ENCODE measurements at places on chromosomes 13 and 19.
A peak's percentile ranks its signal among the peaks of the same experiment; 100 is the strongest.

DNA sequence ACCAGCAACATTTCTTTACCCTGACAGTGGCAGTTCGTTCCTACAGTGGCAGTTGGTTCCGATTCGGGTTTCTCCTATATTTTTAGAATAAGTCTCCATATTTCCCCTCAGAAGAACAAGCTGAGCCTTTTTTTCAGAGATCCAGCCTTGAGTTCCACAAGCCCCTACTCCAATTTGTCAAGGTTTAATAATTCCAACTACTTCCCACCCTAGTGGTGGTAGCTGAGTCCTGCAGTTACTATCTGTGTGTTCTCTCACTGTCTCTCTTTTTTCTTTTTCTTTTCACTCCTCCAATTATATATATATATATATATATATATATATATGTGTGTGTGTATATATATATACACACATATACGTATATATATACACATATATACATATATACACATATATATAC lies 1347.3 kb downstream of the PCDH9 start:
- DNase-seq, result no peak

DNA sequence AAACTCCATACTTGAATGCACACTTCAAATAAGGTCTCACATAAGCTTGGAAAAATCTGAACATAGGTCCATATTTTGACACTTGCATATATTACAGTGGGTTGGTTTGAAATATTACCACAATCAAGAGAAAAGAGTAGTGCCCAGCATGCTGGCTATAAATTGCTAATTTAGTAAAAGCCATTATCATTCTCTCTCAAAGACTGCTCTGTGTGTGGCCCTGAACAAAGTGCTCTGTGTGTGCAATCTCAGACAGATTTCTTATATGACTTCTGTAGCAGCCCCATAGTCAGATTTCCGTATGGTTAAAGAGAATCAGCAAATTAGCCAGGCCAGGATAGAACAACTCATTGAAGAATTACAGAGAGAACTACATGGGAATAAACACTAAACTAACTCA lies 78.2 kb downstream of the LIG4 start:
- DNase-seq, result no peak

DNA sequence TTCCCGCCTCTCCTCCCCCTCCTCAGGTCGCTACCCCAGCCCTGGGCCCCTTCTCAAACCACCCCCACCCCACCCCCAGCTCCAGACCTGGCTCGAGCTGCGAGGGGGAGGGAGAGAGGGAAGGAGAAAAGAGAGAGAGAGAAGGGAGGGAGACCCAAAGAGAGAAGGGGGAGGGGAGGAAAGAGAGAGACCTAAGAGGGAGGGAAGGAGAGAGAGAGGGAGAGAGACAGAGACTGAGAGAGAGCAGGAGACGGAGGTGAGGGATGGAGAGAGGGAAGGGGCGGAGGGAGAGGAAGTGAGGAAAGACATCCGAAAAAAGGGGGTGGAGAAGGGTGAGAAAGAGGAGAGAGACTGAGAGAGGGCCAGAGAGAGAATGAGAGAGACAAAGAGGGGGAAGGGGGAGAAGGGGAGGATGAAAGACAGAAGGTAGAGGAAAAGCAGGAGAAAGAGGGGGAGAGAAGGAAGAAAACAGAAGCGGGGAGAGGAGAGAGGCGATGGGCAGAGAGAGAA lies 2.0 kb upstream of the SPACA6 start:
- no peak for DNase-seq

DNA sequence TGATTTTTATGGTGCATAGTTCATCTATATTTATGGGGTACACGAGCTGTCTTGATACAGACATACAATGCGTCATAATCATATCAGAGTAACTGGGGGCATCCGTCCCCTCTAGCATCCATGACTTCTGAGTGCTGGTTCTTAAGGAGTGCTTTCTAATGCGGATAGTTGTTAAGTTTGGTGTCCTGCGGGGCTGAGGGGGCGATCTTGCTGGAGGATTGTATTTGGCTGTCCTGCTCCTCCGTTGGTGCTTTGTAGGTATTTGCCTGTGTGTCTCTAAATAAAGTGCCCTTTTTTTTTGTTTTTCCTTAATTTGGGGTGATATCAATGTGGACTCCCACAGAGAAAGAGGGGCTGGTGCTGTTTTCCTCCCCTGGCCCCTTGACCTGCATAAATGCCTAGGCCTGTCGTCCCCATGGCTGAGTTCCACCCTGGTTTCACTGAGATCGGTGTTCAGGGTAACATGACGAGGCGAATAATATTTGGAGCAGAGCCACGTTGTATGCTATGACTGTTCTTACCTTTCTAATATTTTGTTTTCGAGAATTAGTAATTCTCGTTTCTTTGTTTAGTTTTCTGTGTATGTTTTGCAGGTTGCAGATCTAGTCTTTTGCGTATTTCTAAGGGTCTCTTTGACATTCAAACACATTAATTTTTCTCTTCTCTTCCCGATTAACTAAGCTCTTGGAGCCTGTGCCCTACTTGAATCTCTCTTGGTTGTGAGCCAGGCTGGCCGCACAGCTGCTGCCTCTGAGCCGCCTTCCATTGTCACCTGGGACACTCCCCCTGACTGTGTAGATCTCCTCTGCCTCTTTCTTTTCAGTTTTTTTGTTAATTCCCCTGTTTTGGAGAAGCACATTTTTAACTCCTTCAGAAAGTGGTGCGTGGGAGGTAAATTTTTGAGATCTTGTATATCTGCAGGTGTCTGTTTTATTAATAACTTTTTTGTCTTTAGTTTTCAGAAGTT lies 100.3 kb downstream of the ARHGEF7 start:
- DNase-seq, result no peak

DNA sequence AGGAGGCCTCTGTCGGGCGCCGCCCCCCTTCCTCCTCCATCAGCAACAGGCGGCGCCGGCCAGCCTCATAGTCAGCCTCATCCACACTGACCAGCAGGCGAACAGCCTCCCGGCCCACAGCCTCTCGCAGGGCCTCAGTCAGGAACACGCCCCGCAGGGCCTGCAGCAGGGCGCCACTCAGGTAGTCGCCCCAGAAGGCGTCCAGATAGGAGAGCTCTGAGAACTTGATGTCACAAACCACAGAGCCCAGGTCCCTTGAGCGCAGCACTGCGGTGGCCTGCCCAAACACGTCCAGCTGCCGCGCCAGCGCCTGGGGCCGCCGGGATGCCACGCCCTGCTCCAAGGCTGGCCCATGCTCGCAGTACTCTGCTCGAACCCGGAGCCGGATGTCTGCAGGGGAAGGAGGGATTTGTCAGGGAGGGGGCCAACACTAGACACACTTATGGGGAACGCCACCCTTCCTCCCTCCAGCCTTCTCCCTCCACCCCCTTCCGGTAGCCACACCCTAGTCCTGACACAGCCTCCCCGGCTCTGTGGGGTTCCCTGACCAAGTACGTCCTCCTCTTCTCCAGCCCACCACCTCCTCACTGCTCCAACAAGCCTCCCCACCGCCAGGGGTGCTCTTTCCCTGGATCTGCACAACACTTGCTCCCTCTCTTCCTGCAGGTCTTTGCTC lies 17.9 kb downstream of the DEDD2 start:
- peak; percentile 64 for DNase-seq

DNA sequence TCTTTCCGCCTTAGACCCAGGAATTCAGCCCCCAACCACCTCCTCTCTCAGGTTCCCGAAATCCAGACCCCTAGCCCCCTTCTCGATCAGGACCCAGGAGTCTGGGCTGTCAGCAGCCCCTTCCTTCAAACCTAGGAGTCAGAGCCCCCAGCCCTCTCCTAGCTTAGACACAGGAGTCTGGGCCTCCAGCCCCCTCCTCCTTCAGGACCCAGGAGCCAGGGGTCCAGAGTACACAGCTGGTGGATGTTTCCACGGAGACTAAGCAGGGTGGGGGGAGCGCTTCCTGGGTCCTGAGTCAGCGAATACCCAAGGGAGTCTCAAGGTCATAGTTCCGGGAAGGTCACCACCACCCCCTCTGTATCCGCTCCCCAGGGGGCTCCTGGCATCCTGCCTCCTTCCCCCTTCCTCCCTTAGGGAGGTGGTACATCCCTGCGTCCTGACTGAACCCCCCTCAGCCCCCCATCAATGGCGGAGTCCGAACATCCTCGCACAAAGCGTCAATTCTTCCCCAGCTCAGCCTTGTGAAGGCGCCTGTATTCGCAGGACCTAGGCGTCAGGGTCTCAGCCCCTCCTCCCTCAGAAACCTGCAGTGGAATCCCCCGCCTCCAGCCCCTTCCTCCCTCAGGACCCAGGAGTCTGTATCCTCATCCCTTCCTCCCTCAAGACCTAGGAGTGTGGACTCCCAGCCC lies 4.6 kb downstream of the CADM4 start:
- DNase-seq, result no peak

DNA sequence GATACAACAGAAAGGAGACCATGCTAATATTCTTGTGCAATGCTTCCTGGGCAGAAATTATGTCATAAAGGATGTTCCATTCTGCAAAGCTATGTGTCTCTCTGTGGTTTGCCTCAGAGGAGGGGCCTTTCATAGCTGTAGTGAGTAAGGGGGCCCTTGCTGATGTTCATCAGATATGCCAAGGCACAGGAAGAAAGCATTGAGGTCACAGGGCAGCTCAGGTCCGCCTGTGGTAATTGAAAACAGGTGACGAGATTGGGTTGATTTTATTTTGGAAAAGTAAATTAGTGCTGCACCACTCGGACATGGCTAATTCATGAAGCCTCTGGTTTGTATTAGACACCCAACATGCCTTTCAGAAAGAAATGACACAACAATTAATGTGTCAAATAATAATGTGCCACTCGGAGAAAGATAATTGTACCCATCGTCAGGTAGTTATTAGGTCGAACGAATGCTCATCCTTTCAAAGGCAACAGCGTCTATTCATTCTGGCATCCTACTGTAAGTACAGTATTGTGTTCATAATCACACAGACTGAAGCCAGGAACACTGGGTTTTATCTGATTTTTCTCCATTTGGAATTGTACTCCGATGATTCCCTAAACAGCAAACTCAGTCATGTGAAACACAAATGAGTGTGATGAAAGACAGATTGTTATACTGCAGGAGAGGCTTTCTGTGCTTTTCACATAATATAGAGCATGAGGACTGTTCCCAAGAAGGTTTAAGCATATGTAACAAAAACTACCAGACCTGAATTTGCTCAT lies 421.6 kb upstream of the KLF12 start:
- no peak for DNase-seq

DNA sequence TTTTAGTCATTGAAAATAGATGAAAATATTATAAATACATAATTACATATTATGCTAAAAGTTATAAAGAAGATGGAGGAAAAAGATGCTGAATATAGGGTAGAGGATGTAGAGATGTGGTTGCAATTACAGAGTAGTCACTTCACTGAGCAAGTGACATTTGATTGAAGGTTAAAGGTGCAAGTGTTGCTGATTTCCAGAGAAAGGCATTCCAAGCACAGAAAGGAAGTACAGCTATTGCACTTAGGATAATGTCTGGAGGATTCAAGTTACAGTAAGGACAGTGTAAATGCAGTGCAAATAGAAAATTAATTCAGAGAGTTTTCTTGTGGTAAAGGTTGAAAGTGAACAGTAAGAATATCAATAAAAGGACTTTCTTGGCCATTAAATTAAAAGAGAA lies 1721.8 kb downstream of the PCDH9 start:
- no peak for DNase-seq

- DNase-seq, result no peak
These were observed 12.5 kb upstream of the MZF1 start for GRCh38 chr19:58585442-58586132.

DNA sequence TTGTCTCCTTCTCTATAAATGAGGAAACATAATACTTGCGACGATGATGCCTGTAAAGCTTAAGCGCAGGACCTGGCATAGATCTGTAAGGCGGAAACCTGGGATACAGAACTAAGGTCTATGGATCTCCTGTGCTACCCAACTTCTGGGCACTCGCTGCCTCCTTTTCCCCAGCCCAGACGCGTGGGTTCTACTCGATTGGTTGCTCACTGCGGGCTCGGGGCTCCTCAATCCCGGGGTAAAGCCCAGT lies 615 bp upstream of the PSMC4 start:
- DNase-seq, result no peak

DNA sequence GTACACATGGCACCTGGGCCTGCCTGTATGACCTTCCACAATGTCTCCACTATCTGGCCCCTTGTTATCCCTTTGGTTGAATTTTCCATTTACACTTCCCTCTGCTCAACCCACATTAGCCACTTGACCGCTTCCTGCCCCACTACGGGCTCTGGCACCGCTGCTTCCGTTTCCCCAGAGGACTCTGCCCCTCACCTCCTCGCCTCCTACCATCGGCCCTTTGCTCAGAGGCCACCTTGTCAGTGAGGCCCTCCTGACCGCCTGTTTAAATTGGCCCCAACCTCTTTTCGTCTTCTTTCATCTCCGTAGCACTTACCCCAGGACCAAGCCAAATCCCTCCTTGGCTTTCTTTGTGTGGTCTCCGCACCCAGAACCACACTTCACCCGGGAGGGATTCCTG lies 47.4 kb downstream of the SOX1 start:
- no peak for DNase-seq

DNA sequence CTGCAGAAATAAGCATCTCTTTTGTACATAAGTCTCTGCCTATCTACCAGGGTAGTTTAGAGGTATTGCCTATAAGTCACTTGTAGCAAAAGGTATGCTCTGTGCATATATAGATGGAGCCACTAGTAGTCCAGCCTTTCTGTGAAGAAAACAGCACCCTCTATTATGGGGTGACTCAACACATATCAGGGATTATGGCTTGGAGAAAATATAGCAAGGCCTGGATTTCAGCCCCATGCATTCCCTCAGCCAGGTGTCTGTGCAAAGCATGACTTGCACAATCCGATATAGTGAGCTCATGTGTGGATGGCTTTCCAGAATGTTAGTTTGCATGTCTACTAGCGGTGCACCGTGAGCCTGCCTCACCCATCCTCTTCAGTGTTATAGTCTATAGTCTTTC lies 13.4 kb upstream of the NALCN start:
- no peak for DNase-seq

DNA sequence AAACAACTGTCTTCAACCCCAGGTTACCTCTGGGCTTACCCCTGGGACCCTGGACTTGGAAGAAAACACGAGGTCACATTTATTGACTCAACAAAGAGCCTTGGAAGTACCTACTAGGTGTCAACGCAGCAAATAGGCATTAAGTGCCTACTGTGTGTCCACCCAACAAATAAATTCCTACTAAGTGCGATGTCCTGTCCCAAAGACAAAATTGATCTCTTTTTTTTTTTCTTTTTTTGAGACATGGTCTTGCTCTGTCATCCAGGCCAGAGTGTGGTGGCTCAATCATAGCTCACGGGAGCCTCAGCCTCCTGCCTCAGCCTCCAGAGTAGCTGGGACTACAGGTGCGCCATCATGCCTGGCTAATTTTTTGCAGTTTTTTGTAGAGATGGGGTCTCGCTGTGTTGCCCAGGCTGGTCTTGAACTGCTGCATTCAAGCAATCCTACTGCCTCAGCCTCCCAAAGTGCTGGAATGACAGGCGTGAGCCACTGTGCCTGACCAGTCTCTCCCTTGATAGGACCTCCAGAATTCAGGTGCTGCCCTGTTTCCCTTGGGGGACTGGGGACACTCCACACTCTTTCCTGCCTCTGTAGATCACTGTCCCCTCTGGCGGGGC lies 589 bp upstream of the S1PR2 start:
- DNase-seq, result no peak
